ENCODE measurements at places on chromosomes 3 and 15.

DNA sequence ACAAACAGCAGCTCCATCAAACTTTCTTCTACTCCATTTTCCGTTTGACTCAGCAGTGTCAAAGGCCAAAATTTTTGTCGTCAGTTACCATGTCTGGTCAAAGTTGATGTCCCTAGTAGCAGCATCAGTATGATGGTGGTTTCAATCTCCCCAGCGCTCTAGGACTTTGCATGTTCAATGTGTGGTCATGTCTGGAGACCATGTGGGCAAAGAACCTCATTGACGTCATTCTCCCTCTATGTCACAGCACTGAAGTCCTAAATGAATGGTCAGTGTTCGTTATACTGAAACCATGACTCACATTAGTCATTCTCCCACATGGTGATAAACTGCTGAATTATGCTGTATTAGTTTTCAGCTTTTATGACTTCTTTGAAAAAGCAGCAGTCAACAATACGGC lies 23.2 kb downstream of the SHC4 start:
- DNase-seq, result no peak

GRCh38 chr15:29952225-29952624 lies 130.0 kb upstream of the TJP1 start:
- DNase-seq, result no peak

DNA sequence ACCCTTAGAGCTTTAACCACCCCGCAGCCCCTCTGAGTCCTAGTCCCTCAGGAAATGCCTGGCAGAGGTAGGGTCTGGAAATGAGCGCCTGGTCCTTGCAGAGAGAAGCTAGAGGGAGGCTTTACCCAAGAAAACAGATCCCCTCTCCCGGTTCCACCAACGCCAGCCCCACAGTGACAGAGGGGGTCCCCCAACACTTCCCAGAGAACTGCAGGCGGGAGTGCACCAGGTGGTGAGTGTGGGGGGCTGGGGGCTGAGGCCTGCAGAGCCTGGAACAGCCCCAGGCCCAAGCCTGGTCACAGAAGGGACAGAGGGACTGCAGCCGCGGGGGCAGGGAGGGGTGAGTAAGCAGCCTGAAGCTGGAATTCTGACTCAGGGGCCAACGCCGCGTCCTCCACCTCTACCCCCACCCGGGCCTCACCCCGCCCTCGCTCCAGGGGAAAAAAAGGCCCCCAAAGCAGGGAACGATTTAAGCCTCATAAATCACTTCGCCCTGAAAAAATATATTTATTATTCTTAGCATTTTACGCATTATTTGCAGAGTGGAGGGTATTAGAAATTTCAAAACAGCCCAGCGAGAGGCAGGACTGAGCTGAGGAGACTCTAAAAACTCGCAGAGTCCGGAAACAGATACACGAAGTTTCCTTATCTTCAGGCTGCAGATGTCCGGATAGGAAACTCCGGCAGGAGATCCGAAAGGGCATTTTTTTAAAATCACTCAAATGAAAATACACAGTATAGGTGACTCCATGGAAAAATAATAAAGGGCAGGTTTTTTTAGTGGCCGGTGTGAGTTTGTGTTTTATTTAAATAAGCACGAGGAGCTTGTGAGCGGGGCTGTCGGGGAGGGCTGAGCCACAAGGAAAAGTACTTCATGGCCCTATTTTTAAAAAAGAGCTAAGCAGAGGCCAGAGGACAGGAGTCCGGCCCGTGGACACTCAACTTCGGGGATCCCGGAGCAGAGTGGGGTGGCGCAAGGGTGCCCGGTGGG lies 10.0 kb downstream of the GATA2 start:
- DNase-seq, result no peak

DNA sequence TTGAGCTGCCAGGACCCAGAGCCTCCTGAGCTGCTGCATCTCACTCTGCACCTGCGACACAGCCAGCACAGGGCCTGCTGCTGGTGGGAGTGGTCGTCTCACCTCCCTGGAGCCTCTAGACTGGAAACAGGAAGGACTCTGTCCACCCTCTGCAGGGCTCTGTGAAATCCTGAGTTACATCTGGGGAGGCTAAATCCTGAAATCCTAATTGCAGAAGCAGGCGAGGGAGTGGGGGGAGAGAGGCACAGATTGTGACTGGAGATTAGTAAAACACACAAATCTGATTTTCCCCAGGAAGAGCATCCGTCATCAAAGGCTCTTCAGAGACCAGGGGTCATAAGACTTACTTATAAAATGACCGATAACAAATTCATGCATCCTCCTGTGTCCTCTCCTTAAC lies 31.6 kb upstream of the GABRG3 start:
- no peak for DNase-seq

DNA sequence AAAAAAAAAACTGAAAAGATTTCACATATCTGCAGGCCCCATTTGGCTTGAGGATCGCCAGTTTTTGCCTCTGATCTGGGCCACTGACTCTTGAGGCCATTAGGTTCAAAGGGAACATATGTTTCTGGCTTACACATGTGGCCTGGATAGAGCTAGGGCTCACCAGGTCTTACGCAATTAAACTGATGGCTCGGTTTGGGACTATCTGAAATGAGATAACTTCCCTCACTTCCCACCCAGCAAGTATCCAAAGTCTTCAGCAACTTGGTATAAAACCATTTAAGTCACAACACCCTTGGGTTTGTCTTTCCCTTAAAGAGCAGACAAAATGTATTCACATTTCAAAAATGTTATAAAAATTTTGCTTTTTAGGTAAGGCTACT lies 36.3 kb downstream of the LRIG1 start:
- no peak for DNase-seq

DNA sequence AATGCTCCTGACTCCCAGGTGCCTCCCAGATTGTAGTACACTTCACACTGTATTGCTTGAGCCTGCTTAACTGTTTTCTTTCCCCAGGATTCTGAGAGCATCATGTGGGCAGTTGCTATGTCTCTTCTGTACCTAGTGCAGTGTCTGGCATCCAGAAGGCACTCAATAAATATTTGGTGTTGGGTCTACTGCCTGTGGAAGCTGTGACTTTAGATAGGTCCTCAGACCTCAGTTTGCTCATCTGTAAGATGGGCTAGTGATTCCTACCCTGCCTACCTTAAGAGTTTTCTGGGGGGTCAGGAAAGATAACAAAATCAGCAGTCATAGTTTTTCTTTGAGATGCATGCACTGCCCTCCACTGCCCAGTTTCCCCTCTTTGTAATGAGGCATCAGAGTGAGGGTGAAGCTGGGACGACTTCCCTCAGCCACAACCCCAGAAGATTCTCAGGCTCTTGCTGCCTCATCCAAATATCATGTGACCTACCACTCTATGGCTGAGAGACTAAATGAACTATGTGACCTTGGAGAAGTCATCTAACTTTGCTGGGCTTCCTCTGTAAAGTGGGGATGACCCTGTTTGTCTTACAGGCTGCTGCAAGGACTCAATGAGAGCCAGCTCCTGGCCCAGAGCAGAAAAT lies 50.4 kb downstream of the ATP2B2 start:
- no peak for DNase-seq

GRCh38 chr3:120741837-120742197 lies 499 bp downstream of the RABL3 start:
- DNase-seq, result no peak

DNA sequence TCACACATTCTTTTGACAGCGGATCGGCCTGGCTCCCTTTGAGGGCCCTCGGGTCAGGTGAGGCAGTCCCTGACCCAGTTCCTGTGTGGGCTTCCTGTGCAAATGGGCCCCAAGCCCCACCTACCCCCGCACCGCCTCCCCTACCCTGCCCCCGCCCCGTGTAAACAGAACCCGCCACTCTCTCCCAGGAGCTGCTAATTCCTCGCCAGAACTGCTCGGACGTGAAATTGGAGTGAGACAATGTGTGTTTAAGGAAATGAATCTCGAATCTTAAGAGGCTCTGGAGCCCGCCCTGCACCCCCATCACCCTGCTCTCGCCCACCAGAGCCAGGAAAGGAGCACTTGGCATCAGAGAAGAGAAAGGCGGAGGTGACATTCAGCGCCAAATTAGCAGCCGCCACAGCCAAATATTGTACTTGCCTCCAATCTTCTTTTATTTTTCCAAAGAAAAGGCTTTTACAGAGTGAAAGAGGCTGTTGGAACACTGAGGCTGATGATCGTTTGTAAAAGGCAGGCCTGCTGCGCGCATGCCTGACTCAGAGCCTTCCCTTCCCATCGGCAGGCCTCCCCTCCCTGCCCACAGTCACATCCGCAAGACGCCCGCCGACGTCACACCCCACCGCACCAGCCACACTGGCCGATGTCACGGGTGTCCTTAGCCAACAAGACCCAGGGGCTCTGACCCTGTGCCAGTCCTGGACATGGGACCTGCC lies 53.1 kb downstream of the CACNA2D2 start:
- DNase-seq, result no peak

GRCh38 chr3:15271785-15272381 lies 60.5 kb downstream of the SH3BP5 start:
- no peak for DNase-seq

- no peak for DNase-seq
Measured at GRCh38 chr3:188690064-188690463, 481.7 kb upstream of the TPRG1 start.

DNA sequence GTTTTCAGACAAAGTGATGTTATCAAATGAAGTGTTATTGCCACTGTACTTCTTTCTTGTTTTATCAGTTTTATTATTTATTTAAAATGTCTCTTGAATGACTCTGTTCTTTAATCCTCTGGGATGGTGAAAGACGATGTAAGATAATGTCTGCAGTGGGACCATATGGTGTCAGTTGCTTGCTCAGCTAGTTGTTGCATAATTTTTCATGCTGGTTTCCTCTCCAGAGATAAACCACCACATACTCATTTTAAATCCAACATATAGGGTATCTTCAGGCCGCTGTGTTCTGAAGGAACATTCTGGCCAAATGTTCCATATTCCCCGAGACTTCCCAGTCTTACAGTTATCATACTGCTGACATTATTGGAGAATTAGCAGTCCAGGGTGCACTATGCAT lies 75.9 kb downstream of the GABRG3 start:
- no peak for DNase-seq

DNA sequence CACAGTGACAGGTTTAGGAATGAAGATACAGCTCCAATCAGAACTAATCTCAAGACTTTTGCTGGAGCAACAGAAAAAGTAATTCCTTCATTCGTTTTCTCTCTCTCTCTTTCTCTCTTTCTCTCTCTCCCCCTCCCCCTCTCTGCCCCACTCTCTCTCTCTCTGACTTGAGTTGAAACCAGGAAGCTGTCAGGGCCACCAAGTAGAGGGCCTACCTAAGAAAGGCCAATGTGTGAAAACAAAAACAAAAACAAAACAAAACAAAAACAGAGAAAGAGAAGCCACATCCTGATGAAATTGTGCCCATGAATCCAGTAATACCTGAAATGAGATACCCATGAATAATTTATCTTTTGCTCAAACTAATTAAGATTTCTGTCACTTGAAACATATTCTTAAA lies 72.9 kb downstream of the ATP8B4 start:
- DNase-seq, result no peak
